ENCODE measurements at places on chromosomes 1 and 21.
A peak's percentile ranks its signal among the peaks of the same experiment; 100 is the strongest.

DNA sequence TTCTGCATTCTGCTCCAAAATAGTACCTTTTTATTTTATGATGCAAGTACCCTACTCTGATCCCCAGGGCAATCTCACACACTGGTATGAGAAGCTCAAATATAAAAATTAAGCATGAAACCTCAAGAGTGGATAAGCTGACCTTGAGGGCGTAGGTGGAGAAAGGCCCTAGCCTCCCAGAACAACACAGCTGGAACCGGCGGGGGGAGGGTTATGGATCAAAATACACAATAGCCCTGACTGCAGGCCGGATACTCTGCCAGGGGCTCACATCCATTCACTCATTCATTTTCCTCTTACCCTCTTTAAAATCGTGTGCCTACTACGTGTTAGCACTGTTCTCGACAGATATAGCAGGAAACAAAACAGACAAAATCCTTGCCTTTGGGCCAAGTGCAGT is 32.8 kb upstream of the ECE1 start:
- no peak for DNase-seq

GRCh38 chr1:180911640-180912191 is 981 bp upstream of the KIAA1614 start:
- no peak for DNase-seq

DNA sequence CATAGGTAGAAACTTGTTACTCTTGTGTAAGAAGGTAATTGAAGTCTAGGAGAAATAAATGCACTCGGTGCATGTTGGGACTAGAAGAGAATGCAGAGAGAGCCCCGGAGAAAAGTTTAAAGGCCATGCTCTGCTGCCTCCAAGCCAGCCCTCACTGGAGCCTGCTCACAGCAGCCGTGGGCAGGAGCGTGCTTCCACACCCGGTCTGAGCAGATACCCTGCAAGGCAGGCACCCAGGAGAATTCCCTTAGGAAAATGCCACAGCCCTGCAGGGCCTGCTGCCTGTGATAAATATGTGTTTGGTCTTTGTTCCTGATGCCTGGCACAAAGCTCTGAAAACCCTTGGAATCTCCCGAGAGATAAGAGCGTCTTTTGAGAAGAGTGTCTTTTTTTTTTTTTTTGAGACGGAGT is 22.8 kb downstream of the C2CD2 start:
- no peak for DNase-seq

DNA sequence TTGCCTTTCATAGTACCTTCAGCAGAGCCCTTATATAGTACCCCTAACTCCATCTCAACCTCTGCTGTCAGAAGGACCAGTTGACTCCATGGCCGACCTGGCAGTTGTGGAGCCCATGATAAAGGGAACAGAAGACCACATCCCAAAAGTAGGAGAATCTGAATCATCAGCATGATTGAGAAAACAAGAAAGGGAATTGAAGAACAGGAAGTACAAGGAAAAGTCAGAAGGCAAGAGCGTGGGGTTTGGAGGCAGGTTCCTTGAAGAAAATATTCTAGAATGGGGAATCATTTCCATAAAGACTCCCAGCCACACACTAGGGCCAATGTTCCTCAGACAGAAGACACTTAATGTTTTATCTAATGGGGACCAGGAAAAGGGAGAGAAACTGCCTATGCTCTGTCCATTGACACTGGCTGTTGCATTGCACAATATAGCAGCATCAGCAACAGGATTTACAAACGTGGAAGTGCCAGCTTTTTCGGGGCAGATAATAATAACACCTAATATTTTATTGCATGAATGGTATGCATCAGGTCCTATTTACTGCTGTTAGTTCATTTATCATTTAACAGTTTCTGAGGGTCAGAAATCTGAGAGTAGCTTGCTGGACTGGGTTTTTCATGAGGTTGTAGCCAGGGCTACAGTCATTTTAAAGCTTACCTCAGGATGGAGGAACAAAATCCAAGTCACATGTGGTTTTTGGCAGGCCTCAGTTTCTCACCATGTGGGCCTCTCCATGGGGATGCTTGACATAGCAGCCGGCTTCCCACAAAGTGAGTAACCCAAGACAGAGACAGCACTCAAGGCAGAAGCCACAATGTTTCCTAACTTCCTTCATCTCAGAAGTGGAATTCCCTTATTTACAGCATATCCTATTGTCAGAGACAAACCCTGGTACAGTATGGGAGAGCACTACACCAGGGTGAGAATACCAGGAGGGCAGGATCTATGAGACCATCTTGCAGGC is 483.4 kb downstream of the PLPP3 start:
- DNase-seq: no peak

DNA sequence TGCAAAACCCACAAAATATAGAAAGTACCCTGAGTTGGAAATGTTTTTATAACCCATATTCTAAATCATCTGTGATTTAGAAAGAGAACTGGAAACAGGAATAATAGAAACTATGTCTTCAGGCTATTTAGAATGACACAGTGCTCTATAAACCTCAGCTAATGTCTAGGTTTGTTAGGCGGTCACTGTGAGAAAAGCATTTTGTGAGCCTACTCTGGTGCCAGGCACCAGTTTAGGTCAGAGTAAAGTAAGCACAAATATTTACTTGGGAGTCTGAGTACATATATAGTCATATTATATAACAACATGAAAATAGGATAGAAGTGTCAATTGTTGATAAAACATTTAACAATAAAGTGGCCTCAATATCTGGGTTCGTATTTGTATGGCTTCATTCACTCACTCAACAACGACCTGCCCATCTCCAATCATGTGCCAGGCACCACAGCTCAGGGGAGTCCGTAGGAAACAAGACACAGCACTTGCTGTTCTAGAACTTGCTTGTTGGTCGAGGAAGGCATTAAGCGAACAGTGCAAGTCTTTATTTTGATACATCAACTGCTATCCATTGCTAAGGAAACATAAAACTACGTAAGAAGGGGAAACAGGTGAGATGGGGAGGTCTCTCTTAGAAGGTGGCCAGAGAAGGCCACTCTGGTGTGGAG is 37.2 kb downstream of the GNB1 start:
- DNase-seq: no peak

GRCh38 chr1:23588749-23589548 is 29.6 kb upstream of the ID3 start:
- no peak for DNase-seq

DNA sequence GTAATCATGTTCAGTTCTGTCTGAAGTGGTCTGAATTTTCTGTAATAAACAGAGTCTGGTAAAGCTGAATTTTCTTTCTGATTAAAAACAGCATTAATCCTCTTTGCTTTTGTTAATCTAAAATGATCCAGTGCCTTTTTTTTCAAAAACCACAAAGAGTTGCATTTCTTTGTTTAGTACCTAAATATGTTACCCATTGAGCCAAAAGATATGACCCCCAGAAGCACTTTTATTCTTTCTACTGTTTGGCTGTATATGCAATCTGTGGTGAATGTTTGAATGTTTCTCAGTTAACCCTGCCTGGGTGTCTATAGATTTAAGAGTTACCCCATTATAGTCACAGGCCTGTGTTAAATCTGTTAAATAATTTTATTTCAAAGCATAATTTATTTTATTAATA is 394.8 kb downstream of the PTPRC start:
- no peak for DNase-seq

- peak; percentile 67 for DNase-seq
Measured at GRCh38 chr1:110312188-110313121, 26.7 kb upstream of the RBM15 start.

DNA sequence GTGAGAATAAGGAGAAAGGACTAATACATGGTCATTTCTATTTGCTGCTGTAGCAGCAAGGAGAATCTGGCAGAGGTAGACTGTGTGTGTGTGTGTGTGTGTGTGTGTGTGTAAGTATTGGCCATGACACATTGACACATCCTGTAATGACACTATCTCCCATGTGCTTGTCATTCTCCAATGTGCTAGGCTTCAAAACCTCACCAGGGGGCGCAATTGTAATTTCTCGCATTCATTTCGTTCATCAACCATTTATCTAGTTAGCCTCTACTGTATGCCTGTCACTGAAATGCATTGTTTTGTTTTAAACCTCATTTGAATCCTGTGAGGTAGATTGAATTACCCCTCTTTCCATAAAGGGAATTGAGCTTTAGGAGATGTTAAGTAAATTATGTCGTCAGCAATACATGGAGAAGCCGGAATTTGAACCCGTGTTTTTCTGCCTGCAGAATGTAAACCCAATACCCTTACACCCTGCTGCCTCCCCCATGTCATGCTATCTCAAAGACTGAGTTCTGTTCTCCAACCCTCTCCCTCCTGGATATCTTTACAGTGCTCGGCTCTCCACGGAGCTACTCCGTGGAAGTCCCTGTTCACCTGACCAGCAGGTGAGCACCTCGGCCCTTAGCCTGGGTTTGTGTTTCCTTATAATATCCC is 100.8 kb downstream of the UCK2 start:
- peak; percentile 41 for DNase-seq

DNA sequence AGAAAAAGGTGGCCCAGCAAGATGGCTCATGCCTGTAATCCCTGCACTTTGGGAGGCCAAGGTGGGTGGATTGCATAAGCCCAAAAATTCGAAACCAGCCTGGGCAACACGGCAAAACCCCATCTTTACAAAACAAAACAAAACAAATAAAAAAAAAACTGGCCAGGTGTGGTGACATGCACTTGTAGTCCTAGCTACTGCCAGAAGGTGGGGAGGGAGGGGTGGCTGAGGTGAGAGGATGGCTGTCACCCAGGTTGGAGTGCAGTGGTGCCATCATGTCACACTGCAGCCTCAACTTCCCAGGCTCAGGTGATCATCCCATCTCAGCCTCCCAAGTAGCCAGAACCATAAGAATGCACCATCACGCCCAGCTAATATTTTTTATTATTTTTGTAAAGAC is 22.8 kb downstream of the RERE start:
- no peak for DNase-seq

- DNase-seq: peak; percentile 84
Measured at GRCh38 chr1:208243967-208244916, at the start of gene PLXNA2. TSS of gene PLXNA2 (minus strand) at chr1:208244384. CDS start at chr1:208217922, 26,462 bp downstream.

GRCh38 chr1:93848350-93848883 is 30.6 kb downstream of the DNTTIP2 start:
- DNase-seq: no peak

DNA sequence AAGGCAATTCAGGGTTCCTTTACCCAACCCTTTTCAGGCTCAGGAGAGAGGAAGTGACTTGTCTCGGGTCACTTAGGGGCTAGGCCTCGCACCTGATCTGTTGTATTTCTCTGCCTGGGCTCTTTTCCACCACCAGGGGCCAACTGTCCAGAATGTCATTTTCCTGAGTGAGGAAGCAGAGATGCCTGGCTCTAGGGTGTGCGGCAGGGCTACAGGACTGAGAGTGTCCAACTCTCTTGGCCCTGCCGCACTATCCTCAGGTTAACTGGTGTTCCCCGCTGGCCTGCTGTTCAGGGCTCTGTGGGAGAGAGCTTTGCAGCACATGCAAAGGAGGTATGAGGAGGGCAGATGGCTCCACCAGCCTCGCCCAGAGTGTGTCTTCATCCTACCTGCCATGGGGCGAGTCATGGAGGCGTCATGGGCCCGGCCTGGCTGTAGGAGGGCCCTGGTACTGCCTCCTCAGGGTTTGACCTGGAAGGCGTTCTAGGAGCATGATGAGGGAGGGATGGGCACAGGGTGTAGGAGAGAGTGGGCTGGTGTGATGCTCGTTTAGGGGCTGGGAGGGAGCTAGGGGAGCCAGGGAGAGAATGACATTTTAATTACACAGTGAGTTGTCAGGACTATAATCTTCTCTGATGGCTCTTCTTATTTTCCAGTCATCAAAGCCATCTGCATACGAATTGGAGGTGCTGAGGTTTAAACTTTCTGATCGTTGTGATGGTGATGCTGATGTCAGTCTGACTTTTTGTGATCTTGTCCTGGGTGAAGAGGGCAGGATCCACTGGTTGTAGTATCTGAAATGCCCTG is 128.3 kb downstream of the NOS1AP start:
- DNase-seq: no peak

GRCh38 chr1:60569189-60569588 is 495.6 kb upstream of the C1orf87 start:
- no peak for DNase-seq

GRCh38 chr1:74673351-74674111 is at the start of gene ERICH3:
TSS of gene ERICH3 (minus strand) at chr1:74673792. CDS start at chr1:74673519, 273 bp downstream.
- DNase-seq: peak; percentile 12

DNA sequence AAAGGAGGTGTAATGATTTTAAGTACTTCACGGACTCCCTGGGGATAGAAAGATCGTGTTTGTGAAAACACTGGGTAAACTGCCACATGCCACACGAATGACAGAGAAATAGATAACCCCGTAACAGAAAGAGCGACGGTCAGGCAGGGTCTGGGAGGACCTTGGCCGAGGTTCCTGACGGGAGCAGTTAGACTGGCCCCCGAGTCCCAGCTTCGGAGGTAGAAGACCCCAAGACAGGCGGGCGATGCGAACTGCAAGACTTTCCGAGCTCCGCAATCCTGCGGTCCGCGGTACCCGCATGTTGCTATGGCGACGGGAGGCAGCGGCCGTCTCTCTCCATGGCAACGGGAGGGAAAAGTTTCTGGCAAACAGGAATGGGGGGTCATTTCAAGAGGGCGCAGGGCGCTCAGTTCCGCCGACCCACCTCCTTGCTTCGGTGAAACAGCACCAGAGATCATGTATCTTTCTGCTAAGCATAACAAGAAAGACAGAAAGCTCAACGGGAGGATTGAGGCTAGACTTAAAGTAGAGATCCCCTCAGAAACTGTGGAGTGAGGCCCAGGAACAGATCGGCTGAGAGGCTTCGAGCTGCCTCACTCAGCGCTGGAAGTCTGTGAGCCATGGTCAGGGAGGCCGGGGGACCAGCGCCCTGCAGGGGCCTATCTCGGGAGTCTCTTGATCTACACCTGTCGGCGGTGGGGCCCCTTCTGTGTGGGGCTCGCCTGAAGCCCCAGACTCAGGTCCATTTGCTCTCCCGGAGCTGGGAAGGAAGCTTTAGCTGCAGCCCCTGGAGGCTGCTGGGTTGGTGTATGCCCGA is 685 bp upstream of the SYT6 start:
- DNase-seq: no peak

- DNase-seq: no peak
Measured at GRCh38 chr1:21244986-21245687, 45.1 kb downstream of the ECE1 start.

- no peak for DNase-seq
Measured at GRCh38 chr1:192430644-192431043, 113.9 kb downstream of the RGS21 start.

GRCh38 chr1:229714964-229715603 is 89.0 kb downstream of the URB2 start:
- DNase-seq: no peak

DNA sequence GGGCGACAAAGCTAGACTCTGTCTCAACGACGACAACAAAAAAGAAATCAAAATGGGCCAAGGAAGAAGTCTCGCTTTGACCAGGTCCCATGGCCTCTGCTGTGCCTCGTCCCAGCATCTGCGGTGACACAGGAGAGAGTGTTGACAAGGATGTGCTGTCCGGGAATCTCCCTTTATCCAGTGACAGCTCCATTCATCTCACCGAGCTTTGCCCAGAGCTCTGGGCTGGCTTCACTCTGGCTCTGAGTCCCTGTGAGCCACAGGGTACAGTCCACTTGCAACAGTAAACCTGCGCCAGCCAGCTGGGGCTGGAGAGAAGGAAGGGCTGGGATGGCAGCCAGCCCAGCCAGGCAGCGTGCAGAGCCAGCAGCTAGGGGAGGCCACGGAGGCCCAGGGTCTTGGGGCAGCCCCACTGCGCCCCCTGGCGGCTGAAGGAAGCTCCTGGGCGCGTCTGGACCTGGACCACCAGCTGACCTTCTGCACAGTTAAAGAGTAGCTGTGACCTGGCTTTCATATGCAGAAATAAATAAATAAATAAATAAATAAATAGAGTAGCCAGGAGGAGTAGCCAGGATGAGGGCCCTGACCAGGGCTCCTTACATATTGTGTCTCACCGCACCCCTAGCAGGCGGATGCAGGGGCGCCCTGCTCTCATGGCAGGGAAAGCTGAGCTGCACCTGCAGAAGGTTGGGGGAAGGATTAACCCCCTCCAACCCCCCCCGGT is 29.7 kb downstream of the ENO1 start:
- peak; percentile 74 for DNase-seq

- no peak for DNase-seq
Measured at GRCh38 chr21:25682382-25682781, 43.3 kb downstream of the JAM2 start.

All from NCI-H1436 (cell line).